ENCODE measurements at places on chromosomes 3 and 15.

DNA sequence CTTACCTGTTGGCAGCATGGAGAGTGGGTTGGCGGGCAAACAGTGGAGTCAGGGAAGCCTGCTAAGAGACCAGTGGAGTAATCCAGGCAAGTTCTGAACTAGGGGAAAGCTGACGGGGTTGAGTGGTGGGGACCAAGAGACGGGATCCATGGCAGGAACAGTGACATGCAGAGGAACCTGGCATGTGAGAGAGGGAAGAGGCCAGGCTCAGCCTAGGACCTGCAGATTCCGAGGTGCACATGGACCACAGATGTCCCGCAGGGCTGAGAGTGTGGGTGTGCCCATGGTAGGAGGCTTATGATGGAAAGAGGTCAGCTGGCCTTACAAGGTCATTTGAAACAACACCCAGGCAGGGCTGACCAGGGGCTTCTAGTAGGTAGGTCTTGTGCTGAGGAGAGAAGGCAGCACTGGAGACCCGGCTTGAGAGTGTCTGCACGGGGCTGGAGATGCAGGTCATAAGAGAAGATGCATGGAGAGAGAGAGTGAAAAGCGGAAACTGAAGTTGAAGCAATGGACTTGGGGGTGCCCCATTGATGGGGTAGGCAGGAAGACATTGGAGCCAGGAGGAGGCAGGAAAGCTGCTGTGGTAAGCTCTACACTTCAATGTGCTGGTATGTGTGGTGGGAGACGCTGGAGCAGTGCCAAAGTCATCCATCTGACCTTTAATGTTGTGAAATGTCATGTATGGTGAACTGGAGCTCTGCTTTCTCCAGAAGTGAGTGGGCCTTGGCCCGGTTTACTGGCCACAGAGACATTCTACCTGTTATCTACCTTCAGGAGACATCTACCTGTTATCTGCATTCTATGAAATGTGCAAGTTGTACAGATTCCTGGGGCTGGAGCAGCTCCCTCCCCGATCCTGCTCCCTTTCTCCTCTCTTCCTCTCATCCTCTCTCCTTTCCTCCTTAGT, 4.6 kb downstream of the SPSB4 start:
- DNase-seq, result no peak

- DNase-seq, result no peak
These were observed 82.0 kb downstream of the MRPL46 start for GRCh38 chr15:88385078-88385700.

DNA sequence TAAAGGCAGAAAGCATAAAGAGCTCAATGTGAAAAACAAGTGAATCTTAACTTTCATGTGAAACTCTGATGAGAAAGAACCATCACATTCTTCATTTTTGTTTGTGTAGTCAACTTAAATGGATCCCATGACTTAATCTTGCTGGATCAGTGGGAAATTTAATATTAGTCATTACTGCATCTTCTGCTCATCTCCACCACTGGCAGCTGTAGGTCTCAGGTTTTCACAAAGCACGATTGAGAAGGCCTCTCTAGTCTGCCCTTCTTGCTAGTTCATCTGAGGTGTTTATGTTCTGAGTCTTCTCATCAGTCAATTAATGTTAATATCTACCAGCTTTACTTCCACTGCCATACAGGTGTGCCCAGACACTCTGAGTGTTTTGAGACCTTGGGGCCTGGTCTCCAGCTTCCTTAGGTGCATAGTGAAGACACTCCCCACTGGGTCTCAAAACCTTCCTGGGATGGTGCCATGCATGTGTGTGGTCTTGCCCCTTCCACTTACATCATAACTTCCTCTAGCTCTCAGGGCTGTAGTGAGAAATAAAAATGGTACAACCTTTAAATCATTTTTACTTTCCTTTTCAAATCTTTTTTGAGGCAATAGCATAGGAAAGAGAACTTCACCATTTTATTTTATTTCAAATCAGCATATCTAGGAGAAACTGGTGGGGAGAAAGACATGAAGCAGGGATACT, 421.6 kb upstream of the CBLB start:
- no peak for DNase-seq

GRCh38 chr15:58487041-58487723, 55.4 kb downstream of the LIPC start:
- no peak for DNase-seq

GRCh38 chr15:73378089-73378488, 9.3 kb upstream of the HCN4 start:
- no peak for DNase-seq

DNA sequence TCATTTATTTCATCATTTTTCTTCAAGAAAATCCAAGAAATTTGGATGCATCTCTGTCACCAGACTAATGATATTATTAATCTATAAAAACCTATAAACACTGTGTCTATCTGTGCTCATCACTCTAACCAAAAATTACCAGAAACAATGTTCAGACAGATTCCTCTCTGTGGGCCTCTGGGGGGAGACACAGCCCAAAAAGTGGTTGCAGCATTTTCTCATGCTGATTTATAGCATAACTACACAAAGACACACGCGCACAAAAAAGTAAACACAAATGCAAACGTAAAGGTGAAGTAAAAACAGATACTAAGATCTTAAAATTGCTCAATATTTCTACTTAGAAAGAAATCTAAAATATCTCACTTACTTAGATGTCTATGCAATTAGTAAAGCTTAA, 976.0 kb downstream of the GBE1 start:
- DNase-seq, result no peak

DNA sequence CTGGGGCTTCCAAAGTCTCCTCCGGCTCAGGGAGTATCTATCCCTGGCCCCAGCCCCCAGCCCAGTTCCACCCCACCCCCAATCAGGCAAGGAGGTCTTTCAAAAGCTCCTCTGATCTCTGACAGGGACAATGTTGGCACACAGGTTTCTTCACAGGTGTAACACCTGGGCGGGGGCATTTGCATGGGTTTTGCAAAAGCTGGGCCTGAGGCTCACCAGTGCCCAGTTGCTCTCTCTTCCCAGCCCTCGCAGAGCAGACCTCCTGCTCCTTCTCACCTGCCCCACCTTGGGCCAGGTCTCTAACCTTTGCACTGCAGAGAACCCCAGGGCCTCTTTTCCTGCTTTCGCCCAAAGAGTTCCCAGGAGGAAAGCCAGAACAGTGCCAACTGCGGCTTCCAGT, 8.6 kb upstream of the CSK start:
- no peak for DNase-seq

- no peak for DNase-seq
These were observed 289.8 kb upstream of the ROPN1 start for GRCh38 chr3:124281453-124282316.

GRCh38 chr3:114126461-114126860, 52.4 kb downstream of the DRD3 start:
- no peak for DNase-seq

- no peak for DNase-seq
These were observed 20.1 kb upstream of the VWA5B2 start for GRCh38 chr3:184209146-184209923.

- DNase-seq, result no peak
These were observed 15.0 kb upstream of the C15orf61 start for GRCh38 chr15:67505675-67506572.
